ENCODE measurements at places on chromosomes 5 and 9.

GRCh38 chr5:107593009-107593408 is 77.7 kb downstream of the EFNA5 start:
- DNase-seq: no peak

GRCh38 chr5:80128141-80128540 is 93.0 kb downstream of the THBS4 start:
- no peak for DNase-seq

- DNase-seq: no peak
Observed at GRCh38 chr9:120362446-120362845, 217.5 kb downstream of the CDK5RAP2 start.

DNA sequence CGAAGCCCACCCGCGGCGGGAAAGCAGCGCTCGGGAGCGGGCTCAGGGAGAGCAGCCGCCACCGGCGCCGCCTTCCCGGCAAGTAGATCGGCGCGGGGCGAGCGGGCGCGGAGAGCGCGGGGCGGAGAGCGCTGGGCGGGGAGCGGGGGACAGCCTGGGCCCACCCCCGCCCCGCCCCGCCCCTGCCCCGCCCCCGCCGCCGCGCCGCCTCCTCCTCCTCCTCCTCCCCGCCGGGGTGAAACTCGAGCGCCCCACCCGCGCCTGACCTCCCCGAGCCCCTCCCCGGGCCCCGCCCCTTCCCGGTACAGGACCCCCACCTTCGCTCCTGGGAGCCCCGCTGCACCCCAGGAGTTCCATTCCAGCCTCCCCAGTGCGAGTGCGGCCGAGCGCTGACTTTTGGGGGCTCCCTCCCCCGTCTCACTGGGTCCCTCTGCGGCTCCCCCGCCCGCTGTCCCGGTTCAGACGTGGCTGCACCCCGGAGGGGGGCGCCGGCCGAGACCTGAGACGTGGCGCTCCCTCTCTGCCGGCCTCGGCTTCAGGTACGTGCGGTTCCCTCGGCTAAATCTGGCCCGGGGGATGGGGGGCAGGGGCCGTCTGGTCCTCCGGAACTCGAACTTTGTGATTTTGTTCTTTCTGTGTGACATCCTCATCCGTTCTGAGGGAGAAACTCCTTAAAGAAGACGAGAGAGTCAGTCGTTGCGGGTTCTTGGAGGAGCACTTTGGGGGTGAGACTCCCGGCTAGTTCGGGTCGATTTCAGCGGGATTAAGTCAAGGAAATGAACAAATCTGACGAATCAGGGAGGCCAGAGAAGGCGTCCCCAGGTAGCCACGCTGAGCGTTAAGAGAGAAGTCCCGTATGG is at the start of gene SEMA5A:
TSS of gene SEMA5A (minus strand) at position 84 of the 860 bp plus-strand sequence. CDS start 166,129 bp downstream, outside the sequence.
- no peak for DNase-seq

- DNase-seq: no peak
Observed at GRCh38 chr9:133741716-133742115, 3.6 kb upstream of the SARDH start.

- no peak for DNase-seq
Observed at GRCh38 chr5:51099173-51099853, 283.9 kb upstream of the ISL1 start.

- DNase-seq: no peak
Observed at GRCh38 chr9:133031496-133031911, 707 bp downstream of the GTF3C5 start.

- DNase-seq: no peak
Observed at GRCh38 chr9:129714511-129715061, 38.3 kb downstream of the PTGES start.

DNA sequence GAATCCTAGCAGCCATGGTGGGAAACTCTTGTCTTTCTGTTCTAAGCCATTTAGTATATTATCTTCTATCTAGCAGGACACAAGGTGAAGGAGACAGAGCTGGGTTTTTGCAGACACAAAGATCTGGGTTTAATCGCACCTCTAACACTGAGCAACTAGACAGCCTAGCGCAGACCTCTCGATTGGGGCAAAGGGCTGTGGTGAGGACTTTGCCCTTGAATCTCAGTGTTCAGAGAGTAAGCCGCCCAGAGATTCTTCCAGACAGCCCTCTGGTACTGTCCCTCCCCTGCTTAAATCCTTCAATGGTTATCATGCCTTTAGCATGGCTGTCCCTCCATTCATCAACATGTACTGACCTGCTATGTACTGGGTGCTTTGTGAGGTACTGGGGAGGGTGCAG is 128.1 kb downstream of the CRB2 start:
- DNase-seq: no peak

- no peak for DNase-seq
Observed at GRCh38 chr9:9117866-9118265, 1318.3 kb upstream of the DMAC1 start.

- no peak for DNase-seq
Observed at GRCh38 chr9:128705051-128705965, 3.0 kb downstream of the PKN3 start.

GRCh38 chr5:139768807-139769465 is 26.7 kb upstream of the PSD2 start:
- DNase-seq: no peak

- DNase-seq: no peak
Observed at GRCh38 chr9:137691646-137692351, 73.0 kb downstream of the EHMT1 start.

GRCh38 chr5:143101121-143101520 is 302.4 kb downstream of the NR3C1 start:
- DNase-seq: no peak

GRCh38 chr5:143041972-143042770 is 272.0 kb downstream of the ARHGAP26 start:
- DNase-seq: no peak

GRCh38 chr9:136086213-136086881 is 8.7 kb downstream of the NACC2 start:
- DNase-seq: no peak

DNA sequence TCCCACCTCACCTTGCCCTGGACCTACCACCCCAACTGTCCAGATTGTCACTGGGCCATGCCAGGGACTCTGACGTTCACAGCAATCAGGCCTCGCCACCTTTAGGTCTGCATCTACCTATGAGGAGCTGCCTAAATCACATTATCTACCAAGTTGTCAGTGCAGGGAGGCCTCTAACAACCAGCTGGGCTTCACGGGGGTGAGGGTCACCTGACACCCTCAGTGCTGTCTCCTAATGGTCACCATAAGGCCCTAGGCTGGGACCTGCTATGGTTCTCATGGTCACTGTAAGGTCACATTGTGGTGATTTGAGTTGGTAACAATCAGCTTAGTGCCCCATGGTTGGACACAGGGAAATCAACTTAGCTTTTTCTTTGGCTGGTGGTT is 119.2 kb upstream of the CXCL14 start:
- DNase-seq: no peak

- DNase-seq: no peak
Observed at GRCh38 chr9:2469681-2470221, 151.8 kb upstream of the VLDLR start.

- no peak for DNase-seq
Observed at GRCh38 chr9:98993570-98993945, 49.9 kb downstream of the COL15A1 start.

- no peak for DNase-seq
Observed at GRCh38 chr9:124733964-124734740, 37.0 kb downstream of the NR6A1 start.

GRCh38 chr5:35789732-35790456 is 66.8 kb upstream of the IL7R start:
- no peak for DNase-seq

GRCh38 chr9:107954312-107954711 is 464.7 kb upstream of the KLF4 start:
- DNase-seq: no peak

GRCh38 chr9:103615994-103616393 is 478.1 kb upstream of the SMC2 start:
- DNase-seq: no peak

DNA sequence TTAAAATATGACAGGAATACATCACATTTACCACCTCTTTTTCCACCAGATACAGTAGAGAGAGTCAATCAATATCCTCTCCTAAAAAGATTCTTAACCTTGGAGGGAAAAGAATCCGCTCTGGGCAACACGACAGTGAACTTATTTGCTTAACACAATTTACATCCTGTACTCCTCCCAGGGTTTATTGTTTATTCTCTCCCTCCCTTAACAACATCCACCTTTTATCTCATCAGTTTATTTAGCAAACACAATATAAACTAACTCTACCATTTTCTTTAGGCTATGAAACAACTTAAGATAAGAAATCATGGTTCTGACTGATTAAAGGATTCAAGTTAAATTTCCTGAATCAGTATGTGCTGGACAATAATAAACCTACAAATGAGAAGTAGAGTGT is 50.9 kb downstream of the CERT1 start:
- no peak for DNase-seq

DNA sequence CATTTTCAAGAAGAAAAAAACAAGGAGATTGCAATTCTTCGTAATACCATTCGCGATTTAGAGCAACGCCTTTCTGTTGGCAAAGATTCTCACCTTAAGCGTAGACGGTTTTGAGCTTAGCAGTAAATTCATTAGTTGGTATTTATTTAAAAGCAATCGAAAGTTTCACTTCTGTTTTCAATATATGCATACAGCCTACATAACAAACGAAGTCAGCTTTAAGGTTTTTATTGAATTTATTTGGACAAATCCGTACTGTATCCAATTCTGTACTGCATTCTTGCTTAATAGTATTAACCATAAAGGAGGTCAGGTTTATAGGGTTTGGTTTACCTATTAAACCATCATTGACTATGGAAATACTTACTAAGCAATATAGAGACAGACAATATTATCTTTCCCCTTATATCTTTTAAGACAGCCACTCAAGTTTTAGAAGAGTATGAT is 12.0 kb downstream of the SELENOP start:
- no peak for DNase-seq

DNA sequence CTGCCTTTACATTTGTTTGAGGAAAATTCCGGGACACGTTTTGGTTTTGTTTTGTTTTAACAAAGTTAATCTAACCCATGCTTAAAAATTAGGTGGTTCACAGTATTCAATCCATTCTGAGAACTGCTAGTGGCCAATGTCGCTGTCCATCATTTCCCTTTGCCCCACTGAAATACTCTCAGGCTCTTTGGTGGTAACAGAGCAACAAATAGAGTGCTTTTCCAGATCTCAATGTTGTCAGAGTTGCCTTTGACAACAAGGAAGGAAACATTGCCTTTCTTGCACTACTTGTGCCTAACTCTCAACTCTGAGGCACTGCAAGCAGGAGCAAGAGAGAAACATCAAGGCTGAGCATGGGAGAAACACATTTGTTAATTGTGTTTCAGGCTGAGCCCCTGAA is 154.0 kb downstream of the MCTP1 start:
- no peak for DNase-seq

GRCh38 chr5:120017513-120017912 is 388.2 kb downstream of the FAM170A start:
- no peak for DNase-seq

DNA sequence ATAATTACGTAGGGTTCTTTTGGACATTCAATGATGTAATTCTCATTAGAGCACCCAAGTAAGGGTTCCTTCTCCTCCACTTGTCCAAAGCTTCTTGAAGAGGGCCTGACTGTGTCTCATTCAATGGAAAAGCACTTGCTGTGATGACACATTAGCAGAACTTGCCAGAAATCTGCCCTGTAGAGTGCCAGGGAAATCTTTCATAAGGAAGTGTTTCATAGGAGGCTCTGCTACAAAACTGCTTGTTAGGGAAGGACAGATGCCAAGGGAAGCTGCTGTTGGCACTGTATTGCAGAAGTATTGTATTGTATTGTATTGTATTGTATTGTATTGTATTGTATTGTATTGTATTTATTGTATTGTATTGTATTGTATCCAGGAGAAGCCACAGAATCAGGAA is 45.5 kb upstream of the MPDZ start:
- DNase-seq: no peak

DNA sequence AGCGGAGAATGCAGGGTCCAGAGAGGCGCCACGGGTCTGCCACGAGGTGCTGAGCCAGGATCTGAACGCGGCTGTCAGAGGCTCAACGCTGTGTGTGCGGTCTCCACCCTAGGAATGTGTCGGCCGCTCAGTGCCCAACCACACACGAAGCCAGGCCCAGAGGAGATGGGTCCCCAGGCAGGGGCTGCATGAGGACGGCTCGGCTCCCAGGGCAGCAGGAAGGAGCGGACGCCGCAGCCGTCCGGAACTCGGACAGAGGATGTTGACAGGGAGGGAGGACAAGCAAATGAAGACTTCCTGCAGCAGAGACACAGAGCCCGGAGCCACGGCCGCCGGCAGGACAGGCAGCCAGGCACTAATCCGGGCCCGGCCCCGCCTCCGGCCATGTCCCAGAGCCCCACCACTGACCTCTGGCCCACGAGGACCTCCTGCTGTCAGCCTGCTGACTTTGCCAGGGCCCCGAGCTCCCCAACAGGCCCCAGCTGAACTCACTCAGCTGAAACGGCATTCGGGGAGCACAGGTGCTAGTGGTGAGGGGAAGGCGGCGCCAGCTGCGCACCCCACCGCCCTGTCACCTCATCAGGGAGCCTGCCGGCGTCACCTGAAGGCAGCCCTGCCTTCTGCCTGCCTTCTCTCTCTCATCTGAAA is 12.7 kb downstream of the VAV2 start:
- DNase-seq: no peak

DNA sequence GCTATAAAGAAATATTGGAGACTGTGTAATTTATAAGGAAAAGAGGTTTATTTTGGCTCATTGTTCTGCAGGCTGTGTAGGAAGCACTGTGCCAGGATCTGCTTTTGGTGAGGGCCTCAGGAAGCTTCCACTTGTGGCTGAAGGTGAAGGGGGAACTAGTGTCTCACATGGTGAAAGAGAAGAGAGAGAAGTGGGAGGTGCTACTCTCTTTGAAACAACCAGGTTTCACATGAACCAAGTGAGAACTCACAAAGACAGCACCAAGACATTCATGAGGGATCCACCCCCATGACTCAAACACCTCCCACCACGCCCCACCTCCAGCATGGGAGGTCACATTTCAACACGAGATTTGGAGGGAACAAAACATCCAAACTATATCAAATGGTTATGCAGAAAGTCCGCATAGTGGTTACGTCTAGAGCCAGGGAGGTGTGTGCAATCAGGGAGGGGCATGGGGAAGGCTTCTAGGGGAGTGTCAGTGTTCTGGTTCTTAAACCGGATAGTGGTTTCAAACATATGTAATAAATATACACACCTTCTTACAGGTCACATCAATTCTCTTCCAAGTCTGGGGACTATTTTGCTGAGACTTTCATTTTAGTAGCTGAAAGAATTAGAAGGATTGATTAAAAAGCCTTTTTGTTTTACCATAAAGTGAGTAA is 113.0 kb downstream of the TRIO start:
- DNase-seq: no peak

DNA sequence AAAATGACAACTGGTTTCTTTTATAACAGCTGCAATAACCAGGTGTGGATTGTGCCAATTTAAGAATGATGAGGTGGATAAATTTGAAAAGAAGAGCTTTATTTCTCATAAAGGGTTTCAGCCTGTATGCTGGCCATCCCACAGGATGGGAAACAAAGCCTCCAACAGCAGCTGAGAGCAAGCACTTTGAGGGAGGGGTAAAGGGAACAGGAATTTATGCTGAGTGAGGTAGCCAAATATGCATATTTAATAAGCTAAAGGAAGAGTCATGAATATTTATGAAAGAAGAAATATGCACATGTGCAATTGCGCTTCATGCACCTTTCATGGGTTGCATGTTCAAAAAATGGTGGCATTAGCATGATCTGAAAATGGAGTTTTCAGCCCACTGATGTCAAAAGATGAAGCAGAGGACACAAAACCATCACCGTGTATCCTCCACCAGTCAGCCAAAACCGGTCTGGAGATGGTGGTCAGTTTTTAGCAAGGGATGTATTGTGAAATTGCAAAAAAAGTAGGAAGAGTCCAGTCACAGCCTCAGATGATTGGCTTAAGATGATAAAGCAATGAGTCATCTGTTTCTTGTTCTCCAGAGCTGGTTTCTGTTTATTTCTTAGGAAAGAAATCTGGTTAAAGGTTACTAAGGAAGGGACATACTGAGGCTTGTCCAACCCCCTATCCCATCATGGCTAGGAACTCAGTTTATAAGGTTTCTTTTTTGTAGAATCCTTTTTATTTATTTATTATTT is 47.9 kb downstream of the DEPDC1B start:
- no peak for DNase-seq
